ENCODE measurements at places on chromosomes 11 and 22. TPM values are rescaled to one million over a fixed set of nuclear protein-coding genes. Genes with fewer than 3 reads are reported as not detected.

Gene NOX4
- polyA plus RNA-seq = not detected

Gene SCO2
- polyA plus RNA-seq = 211 TPM

Gene OR8K3
- not detected for polyA plus RNA-seq

Gene SMCO4
- 211 TPM for polyA plus RNA-seq

Gene PRR33
- polyA plus RNA-seq = not detected

Gene SELENOM
- 3.4 TPM for polyA plus RNA-seq

Gene PGA5
- 1.9 TPM for polyA plus RNA-seq
